ENCODE measurements at places on chromosomes 4 and X. TPM values are rescaled to one million over a fixed set of nuclear protein-coding genes. Genes with fewer than 3 reads are reported as not detected.

The CFI gene
- total RNA-seq: not detected

The NUDT11 gene
- 2.6 TPM for total RNA-seq

The MUC7 gene
- not detected for total RNA-seq

- H3K27ac ChIP-seq: no peak overlapping the region
- DNase-seq: no peak
- no peak overlapping the region for H3K4me3 ChIP-seq
- peaks cover 13% of the 10 kb centered on the region for H3K36me3 ChIP-seq
- peaks cover 71% of the 10 kb centered on the region for H3K4me1 ChIP-seq
Measured at GRCh38 chr4:6938237-6938636, 28.6 kb downstream of the TBC1D14 start.

DNA sequence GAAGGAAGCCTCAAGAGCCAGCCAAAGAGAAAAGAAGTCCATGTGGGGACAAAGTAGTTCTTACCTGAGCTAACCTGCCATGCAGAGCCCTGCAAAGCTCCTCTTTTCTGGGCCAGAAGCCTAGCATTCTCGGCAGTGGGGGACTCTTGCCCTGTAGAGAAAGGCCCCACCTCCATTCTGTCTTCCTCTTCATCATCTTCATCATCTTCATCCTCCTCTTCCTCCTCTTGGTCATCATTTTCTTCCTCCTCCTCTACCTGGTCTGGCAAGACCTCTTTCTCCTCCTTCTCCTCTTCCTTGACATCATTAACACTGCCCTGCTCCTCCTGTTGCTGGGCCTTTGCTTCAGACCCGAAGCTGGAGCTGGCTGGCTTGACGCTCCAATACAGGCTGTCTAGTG, 16.7 kb downstream of the LAS1L start:
- H3K27ac ChIP-seq: no peak overlapping the region
- H3K4me1 ChIP-seq: no peaks in the 10 kb centered on the region
- H3K4me3 ChIP-seq: no peak overlapping the region
- H3K36me3 ChIP-seq: peaks cover 19% of the 10 kb centered on the region

DNA sequence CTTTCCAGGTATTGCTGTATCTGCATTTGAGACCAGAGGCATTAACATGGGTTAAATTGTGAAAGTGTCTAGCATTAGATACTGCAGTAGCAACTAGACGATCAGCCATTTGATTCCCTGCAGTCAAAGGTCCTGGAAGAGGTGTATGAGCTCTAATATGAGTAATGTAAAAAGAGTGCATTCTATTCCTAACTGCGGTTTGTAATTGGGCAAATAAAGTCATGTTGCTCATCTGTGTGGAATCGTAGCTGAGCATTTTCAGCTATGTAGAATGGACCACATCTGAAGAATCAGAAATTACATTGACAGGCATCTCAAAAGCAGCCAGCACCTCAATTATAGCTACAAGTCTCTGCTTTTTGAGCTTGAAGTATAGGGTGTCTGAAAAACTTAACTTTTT, 157.6 kb downstream of the ZNF518B start:
- no peak overlapping the region for H3K4me3 ChIP-seq
- no peaks in the 10 kb centered on the region for H3K36me3 ChIP-seq
- no peak overlapping the region for H3K27ac ChIP-seq
- DNase-seq: no peak
